GOT3 (cell line): ENCODE measurements at places on chromosomes 3 and 15.

DNA sequence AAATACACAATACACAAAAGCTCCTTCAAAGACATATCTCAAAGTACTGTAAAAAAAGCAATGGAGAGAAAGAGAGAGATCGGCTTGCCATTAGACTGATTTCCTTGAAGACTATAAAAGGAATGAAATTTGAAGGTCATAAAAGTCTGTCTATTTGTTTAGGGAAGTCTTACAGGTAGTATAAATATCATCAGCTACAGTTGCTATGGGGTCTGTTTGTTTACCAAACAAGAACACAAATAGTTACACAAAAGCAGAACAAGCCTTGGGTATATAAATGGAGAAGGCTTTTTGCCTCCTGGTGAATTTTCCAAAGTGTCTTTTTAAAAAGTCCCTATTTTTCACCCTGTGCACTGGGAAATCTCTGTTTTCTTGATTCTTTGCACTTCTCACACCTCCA, 552.3 kb downstream of the FOXP1 start:
- DNase-seq = no peak

- DNase-seq = no peak
Observed at GRCh38 chr15:31374489-31374888, 47.9 kb downstream of the KLF13 start.

- no peak for DNase-seq
Observed at GRCh38 chr3:138440596-138440995, 6.2 kb downstream of the ESYT3 start.

DNA sequence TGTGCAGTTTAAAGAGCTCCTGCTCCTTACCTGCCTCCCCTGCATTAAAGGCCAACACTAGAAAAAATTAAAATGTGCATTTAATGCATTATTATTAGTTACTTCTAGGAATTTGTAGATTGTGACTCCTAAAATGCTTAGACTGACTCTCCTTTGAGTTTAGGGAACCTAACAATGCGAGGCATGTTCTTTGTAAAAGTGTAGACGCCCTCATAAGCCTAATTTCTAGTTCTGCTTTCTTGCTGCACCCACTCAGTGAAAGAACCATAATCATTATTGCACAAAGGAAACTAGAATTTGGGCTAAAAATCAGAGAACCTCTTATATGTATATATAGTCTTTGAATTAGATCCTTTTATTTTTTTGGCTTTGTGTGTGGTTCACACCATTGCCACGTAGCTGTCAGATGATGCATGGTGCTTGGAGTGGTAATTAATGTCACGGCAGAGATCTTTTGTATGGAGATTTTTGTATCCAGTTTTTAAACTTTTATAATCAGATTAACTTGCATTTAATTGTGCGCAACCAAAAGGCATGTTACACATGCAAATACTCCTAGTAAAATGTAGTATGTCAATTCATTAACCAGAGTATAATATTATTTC, 710 bp downstream of the ABHD10 start:
- no peak for DNase-seq

DNA sequence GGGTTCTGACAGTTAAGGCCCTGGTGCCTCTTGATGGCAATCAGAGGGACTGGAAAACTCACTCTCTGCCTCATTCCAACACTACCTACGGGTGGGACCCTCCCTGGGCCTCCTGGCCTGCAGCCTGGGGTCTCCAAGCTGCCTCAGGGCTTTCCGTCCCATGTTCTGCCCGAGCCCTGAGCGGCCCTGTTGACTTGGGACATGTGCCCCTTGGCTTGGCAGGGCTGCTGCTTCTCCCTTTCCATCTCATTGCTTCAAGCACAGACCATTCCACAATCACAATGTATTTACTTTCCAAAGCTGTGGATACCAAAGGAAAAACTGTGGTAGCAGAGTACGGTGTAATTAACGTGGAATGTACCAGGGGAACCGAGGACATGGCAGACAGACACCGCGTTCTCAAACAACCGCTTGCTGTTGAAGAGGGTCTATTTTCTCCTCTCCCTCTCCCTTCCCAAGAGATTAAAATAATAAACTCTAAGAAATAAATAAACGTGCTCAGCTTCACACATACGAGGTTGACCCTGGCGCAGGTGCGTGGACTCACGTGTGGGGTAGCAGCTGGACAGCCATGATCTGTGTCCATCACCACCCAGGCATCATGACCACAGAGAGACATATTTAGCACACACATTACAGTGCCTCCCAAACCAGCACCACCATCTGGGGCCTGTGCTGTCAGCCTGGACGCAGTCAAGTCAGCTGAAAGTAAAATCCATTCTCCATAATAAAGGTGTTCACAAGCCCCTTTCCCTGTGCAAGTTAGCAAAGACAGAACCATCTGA, 172.0 kb downstream of the XXYLT1 start:
- no peak for DNase-seq

- DNase-seq = no peak
Observed at GRCh38 chr15:65095747-65096104, 19.2 kb downstream of the KBTBD13 start.

DNA sequence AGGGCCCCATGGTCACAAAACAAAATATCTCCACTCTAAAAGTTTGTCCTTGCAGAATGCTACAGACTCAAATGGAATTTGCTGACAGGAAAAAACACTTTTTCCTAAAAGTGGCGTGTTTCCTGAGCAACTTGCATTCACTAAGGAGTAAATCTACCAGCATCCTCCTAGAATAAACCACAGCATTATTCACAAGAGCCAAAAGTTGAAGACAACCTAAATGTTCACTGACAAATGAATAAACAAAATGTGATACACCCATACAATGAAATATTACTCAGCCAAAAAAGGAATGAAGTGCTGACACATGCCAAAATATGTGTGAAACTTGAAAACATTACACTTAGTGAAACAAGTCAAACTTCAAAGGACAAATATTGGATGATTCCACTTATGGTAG, 28.9 kb downstream of the ITGB5 start:
- no peak for DNase-seq
